Left ventricle myocardium inferior (tissue), 1 donor: ENCODE measurements at places on chromosomes 6 and 20.

- DNase-seq: no peak
These were observed 174.1 kb downstream of the FARS2 start for GRCh38 chr6:5435449-5435848.

GRCh38 chr6:113489952-113490746 is 367.0 kb upstream of the MARCKS start:
- DNase-seq: no peak

DNA sequence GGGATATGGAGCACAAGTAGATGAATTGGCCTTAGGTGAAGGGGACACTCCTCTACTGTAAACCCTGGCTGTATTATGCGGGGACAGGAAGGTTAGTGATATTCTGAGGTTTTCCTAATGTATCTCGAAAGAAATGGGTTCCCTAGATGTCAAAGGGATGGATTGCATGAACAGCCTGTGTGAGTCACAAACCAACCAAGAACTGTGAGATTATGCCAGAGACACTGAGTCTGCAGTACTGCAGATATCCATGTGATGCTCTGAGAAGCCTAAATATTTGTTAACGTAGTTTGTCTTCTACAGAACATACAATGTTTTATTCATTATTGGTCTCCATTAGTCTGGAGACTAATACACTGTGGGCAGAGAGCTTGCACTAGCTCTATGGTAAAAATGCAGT is 182.2 kb downstream of the AKAP7 start:
- DNase-seq: no peak

DNA sequence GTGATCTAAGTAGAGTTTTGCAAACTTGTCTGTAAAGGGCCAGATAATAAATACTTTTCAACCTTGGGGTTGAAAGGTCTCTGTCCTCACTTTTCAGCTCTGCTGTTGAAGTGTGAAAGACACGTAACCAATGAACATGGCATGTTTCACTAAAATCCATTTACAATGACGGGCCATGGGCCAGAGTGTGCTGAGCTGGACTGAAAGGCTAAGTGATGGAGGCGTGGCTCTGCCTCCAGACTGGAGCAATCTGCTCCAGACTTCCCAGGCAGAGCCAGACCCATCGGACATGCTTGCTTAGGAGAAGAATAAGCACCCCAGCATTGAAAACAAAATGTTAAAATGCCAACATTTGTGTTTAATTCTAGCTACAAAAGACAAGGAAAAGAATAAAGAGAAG is 41.4 kb downstream of the SCAND1 start:
- no peak for DNase-seq

GRCh38 chr6:160057080-160057479 is 64.5 kb upstream of the SLC22A1 start:
- DNase-seq: no peak

DNA sequence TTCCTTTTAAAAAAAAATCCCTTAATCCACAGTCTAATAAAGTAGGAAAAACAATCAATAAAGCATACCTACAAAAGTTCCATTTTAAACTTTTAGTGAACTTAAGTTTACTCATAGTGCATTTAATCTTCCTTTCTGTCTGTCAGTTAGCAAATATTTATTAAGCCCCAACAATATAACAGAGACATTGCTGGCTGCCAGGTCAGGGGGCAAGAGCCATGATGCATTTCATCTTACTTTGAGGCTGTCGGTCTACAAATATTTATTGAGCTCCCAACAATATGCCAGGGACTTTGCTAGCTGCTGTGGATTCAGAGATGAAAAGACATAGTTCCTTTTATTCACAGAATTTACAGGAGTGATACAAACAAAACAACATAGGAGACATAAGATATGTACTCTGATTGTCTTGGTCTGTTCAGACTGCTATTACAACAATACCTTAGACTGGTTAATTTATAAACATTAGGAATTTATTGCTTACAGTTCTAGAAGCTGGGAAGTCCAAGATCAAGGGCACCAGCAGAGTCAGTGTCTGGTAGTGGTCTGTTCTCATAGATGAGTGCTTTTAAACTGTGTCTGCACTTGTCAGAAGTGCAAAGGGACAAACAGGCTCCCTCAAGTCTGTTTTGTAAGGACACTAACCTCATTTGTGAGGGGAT is 118.6 kb downstream of the PLCB1 start:
- no peak for DNase-seq

GRCh38 chr20:21613512-21613911 is 92.0 kb upstream of the PAX1 start:
- no peak for DNase-seq

- DNase-seq: no peak
These were observed 502.3 kb upstream of the IMPG1 start for GRCh38 chr6:76574746-76575145.
